ENCODE measurements at places on chromosomes 7 and 10.

- no peak for DNase-seq
Measured at GRCh38 chr7:47493976-47494911, 87.7 kb downstream of the TNS3 start.

DNA sequence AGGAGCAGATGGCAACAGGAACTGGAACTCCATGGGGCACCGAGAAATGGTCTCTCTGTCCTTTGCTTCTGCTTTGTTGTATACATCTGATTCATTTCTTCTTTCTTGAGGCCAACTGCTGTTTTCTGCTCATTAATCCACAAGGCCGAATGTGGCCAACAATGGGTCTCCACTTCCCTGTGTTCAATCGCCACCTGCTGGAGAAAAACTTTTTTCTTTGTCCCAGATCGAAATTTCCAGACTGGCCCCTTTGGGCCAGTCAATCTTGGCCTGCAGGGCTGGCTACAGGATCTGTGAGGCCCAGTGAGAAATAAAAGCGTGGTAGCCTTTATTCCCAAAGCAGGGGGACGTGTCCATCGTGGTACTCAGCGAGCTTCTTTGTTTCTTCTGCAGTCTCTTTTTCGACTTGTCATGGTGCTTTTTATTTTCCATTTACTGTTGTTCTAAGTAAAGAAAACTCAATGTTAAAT is 58.8 kb downstream of the PARP12 start:
- peak; percentile 78 for DNase-seq

GRCh38 chr7:41592236-41592635 is 110.7 kb downstream of the INHBA start:
- DNase-seq: no peak

DNA sequence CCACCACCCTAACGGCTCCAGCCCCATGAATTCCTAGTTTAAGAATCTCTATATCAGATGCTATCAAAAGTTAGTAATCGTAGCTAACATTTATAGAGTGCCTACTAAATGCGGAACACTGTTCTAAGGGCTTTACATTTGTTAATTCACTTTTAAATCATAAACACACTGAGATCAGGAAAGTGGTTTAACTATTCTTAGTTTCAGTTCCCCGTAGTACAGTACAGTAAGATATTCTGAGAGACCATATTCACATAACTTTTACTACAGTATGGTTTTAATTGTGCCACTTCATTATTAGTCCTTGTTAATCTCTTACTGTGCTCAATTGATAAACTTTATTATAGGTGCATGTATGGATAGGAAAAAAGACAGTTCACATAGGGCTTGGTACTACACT is 22.5 kb downstream of the SYPL1 start:
- DNase-seq: no peak

DNA sequence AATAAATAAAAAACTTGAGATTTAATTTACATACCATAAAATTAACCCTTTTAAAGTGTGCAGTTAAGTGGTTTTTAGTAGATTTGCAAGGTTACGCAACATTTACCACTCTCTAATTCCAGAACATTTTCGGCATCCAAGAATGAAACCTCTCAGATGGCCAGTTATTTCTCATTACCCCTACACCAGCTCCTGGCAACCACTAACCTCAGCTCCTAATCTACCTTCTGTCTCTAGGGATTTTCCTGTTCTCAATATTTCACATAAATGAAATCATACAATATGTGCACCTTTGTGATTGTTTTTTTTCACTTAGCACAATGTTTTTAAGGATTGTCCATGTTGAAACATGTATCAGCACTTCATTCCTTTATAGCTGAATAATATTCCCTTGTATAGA is 45.1 kb downstream of the INPP5F start:
- DNase-seq: no peak

DNA sequence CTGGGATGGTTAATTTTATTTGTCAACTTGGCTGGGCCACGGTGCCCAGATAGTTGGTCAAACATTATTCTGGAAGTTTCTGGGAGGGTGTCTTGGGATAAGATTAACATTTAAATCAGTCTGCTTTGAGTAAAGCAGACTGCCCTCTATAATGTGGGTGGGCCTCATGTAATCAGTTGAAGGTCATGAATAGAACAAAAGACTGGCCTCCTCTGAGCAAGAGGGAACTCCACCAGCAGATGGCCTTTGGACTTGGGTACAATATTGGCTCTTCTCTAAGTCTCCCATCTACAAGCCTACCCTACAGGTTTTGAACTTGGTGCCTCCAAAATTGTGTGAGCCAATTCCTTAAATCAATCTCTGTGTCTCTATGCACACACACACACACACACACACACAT is 61.8 kb downstream of the PLXNA4 start:
- DNase-seq: no peak

DNA sequence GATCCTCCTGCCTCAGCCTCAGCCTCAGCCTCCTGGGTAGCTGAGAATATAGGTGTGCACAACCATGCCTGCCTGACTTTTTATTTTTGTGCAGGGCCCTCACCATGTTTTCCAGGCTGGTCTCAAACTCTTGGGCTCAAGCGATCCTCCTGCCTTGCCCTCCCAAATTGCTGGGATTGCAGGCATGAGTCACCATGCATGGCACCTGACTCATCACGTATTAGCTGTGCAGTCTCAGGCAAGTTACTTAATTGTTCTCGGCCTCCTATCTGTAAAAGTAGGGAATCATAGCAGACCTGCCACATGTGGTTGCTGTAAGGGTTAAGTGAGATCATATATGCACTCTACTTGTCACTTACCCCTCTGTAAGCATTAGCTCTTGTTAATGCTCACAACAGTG is 117.2 kb downstream of the ANLN start:
- no peak for DNase-seq

DNA sequence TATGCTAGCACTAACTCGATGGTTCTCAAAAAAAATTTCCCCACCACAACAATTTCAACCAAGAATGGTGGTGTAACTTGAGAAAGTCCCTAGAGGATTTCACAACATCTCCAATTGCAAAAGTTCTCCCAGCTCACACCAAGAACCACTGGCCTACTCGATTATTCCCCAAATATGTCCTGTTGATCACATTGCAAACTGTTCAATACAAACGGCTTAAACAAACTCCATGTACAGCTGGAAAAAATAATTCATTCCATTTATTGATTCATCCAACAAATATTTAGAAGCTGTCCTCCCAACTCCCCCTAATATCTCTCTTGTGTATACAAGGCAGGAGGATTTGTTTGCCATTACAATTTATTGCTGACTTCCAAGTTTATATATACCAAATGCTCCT is 19.1 kb downstream of the TMEM176B start:
- DNase-seq: no peak

DNA sequence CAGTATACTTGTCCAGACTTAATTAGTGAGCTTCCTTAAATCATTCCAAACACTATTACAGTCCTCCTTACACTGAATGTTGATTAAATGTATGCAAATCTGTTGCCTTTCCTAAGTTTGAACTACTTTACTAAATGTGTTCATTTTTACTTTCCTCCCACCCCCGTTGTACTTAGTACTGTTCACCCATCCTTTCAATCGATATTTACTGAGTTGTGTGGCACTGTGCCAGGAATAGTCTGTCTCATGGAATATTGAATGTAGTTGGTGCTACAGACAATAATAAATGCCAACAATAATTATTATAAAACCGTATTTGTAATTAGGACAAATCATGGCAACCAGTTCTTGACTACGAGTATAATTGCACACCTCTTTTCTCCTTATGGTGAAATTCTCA is 335.7 kb downstream of the GPR37 start:
- peak; percentile 17 for DNase-seq

GRCh38 chr7:112791465-112792168 is 1.4 kb upstream of the TMEM168 start:
- no peak for DNase-seq

- no peak for DNase-seq
Measured at GRCh38 chr7:149020483-149020882, 7.8 kb downstream of the PDIA4 start.

DNA sequence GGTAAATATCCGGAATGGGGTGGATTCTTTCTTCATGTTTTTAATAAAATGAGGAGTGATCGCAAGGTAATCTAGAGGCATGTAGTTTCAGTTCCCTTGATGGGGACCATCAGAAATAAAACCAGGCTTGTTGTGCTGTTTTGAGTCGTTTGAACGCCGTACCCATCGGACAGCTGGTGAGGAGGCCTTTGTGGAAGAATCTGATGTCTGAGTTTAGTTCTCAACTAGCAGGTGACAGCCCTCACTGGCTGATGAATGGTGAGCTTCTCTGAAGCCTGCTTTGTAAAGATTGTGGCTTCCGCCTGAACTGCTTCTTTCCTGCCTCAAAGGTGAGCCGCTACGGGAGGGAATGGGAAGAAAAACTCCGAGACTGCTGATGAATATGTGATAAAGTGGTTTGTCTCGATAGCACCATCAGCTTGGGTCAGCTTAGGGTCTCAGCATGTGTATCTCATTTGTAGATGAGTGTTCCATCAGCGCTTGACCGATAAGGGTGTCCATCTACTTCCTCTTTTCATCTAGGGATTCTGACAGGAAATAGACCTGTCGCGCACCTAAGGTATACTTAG is 977 bp downstream of the TMEM248 start:
- peak; percentile 64 for DNase-seq

DNA sequence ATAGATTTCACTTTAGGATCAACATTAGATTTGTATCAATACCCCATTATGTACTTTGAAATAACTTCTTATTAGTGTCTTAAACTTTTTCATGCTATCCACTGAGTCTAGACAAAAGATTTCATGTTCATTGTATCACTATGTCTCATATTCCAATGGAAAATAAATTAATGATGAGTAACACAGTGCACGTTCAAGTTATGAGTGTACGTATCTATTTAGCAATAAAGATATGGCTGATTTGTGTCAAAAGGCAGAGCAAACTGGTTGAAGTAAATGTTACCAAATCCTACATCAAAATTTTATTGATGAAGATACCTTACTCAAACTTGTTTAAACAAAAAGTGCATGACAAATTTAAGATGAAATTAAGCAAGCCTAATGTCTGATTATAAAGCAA is 102.4 kb downstream of the SEMA3E start:
- DNase-seq: peak; percentile 14

DNA sequence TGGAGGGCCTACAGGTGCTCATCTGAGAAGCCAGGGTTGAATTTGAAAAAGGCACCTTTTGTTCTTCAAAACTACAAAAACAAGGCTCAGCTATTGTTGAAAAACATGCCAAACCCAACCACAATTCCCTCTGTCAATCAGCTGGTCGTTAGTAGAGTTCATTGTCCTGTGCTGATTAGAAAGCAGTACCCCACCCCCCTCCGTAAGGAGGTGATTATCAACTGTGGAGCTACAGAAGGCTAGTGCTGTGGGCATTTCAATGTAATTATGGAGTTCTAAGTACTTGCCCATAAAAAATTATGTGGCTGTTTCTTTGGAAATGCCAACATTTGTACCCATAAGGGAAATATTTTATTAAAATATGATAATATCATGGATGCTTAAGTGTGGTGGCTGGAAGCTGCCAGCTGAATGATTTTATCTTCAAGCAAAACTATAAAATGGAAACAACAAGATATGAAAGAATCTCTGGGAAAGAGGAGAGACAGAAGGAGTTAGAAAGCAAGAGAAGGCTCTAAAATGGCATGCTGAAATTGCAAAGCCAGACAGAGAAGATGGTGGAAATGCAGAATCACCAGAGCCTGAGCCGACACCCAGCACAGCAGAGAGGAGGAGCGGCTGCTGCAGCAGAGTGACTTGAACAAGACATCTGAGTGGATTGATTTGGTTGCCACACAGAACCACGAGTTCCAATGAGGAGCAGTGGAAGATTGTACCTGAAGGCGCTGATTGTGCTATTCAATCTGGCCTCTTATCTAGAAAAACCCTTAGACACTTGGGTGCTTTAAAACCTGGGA is 179.5 kb upstream of the LRGUK start:
- DNase-seq: no peak

DNA sequence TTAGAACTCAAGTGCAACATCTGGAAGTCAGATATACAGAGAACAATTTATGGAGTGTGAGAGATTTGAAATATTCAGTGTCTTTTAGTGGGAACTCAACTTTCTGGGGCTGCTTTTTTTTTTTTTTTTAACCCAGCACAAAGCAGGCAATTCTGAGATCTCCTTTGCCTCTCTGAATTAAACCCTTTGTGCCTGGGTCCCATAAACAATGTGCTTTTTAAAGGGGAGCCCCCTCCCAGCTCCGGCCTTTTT is 146.8 kb downstream of the CELF2 start:
- no peak for DNase-seq

DNA sequence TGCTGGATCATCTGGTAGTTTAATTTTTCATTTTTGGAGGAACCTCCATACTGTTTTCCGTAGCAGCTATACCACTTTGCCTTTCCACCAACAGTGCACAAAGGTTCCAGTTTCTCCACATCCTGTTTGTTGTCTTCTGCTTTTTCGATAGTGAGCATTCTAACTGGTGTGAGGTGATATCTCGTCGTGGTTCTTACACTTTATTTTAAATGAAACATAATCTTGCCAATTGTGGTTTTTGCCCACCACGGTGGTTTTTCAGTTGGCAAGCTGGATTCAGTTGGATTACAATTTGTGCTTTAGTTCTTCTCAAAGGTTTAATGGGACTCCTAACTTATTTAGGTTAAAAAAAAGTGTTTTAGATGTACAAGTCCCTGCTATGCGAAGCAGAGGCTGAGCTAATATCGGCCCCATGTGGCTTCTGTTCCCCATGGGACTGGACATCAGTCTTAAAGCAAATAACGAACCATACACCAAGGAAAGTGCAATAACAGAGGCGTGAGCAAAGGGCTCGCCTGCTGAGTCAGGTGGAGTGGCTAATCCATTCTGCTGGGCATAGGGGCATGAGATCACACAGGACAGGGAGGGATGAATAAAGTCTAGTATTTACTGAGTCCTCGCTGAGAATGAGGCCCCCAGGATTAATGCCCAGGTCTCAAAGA is 153.6 kb downstream of the AOAH start:
- no peak for DNase-seq

DNA sequence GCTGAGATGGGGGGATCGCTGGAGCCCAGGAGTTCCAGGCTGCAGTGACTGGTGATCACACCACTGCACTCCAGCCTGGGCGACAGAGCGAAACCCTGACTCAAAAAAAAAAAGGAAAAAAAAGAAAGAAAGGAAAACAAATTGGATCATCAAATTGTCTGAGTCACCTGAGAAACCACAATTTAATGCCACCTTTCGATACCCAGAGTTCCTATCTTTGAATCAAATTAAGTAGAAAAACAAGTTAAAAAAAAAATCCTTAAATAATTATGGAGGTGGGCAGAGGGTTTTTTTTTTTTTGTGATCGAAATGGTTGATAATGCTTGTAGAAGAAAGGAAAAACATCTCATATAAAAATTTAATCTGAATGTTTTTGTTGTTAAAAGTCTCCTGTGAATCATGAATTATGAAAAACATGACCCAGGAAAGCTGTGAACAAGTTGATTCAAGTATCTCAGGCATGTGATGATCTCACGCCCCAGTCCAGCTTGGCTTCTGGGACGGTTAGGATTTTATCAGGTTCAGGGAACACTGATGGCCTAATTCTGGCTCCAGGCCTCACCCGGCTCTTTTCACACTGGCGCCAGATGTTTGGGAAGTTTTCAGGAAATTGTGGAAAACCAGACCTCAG is 25.3 kb upstream of the CUX1 start:
- DNase-seq: no peak

GRCh38 chr10:111650088-111650487 is 533.5 kb downstream of the GPAM start:
- DNase-seq: no peak
